ENCODE measurements at places on chromosomes 6 and 20.

GRCh38 chr6:155782320-155782731 lies 326.7 kb upstream of the NOX3 start:
- DNase-seq, result peak; percentile 88

DNA sequence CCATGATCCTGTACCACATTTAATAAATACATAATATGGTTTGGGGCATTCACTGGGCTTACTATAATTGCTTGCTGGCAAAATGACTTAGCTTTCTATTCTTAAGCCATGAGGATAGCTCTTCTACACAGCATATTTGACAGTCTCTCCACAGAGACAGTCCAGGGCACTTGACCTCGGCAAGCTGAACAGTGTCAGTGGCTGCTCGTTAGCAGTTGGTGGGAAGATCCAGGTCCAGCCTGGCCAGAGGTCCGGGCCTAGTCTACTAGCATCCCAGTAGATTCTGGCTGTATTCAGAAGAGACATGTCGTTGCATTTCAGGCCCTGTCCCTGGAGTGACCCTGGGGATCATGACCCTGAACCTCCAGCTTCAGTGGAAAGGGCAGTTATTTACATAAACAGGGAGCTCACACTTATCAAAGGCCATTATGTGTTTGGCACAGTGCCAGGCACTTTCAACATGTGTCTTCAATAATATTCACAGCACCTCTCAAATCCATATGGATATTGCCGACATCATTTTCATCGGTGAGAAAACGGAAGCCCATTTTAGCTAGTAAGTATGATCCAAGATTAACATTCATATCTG lies 139.0 kb downstream of the IMPG1 start:
- DNase-seq, result no peak

GRCh38 chr20:62744741-62745191 lies 36.1 kb downstream of the NTSR1 start:
- no peak for DNase-seq

GRCh38 chr6:148258868-148259267 lies 83.8 kb upstream of the SASH1 start:
- no peak for DNase-seq

- DNase-seq, result no peak
Measured at GRCh38 chr20:57930351-57930750, 220.5 kb upstream of the PMEPA1 start.

DNA sequence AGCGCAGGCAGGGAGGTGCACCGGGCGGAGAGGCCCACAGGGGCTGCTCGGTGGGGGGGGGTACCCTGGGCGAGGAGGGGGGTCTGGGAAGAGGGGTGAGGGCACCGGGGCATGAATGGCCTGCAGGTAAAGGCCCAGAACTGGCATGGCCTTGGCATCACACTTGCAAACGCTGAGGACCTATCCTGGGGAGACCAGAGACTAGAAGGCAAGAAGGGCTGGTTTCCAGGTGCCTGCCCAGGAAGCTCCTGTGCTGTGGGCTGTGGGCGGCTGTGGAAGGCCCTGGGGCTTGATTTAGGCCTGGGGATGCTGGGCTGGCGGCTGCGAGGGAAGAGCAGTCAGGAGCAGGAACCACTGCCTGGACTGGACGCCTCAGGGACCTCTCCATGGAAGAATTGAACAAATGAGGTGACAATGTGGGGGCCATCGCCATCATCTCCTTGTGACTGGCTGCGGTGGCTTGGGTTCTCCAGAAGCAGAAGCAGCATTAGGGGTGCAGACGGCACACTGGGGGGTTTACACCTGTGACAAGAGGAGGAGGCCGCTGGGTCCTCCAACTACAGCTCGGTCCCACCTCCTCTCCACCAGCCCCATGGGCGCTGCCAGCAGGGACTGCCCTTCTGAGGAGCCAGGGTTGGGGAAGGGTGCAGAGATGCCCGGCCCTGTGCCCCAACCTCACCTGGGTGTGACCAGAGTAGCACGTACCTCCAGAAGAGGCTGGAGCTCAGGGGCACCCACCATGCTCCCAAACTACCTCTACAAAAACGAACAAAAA lies 32.1 kb upstream of the IRF4 start:
- no peak for DNase-seq

- no peak for DNase-seq
Measured at GRCh38 chr6:31096656-31097055, 15.7 kb downstream of the C6orf15 start.

DNA sequence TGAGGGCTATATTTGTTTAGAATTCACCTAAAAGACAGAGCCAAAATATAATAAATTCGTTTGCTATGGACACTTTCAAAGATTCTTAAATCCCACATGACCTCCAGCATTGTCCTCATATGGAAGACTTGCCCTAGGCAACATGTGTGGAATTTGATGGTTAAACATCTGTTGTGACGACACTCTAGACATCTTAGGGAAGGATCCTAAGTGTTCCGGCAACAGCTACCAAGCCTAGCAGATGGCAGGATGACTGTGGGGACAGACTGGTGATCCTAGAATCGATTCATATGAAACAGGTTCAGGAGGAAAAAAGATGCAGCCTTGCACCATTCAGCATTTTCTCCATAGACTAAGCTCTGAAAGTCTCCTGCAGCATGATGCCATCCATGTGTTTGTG lies 77.6 kb upstream of the BACH2 start:
- DNase-seq, result no peak

DNA sequence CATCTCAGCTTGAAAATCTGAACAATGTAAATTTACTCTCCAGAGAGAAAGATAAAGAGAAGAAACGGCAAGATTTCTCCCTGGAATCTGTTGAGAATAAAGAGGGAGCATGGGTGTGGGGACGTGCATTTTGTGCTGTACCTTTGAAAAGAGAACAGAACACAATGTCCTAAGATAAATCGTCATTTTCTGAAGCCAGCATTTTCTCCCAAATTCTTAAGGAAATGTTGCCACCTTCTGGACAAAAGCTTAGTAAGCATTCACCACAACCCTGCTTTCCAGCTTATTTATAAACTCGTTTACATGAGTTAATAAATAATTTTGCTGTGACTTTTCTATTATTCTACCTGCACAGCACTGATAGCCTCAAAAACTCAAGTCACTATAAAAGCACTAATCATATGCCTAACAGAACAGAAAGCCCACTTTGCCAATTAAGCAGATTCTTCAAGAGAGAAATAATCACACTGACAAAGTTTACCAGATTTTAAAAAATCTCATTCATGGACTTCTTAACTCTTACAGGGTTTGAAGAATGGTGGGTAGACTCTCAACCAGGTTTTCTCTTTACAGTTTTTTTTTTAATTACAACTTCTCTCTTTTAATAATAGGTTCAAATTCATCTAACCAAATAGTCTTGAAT lies 155.8 kb downstream of the MBOAT1 start:
- peak; percentile 41 for DNase-seq

DNA sequence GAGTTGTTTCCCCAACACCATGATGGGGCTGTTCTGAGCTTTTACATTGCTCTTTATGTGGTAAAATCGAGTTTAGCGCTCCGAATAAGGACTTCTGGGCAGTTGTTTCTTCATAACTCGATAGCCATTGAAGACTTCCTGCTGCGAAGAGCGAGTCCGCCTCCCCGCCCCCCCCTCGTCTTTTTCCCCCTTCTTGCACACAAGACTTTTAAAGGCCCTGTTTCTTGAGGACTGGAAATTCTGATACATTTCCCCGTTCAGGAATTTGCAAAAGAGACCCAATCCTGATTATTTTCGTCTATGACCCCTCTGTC lies 1.5 kb upstream of the CITED2 start:
- no peak for DNase-seq

GRCh38 chr6:170116636-170117035 lies 174.2 kb downstream of the DLL1 start:
- no peak for DNase-seq

DNA sequence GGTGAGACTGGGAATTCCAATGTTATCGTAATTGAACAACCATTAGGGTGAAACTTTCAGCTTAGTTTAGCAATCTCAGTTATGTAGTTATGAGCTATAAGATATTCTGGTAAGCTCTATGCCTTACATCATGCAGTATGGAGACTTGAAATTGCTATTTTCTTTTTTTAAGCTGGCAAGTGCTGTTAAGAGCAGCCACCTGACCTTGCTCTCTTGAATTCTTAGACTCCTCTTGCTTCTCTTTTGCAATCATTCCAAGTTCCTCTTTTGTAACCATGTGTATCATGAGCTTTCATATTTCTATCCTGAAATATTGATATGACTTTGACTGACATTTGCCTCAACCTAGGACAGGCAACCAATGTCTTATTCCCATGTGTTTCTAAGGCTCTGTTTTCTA lies 446.3 kb upstream of the SLC35B3 start:
- no peak for DNase-seq

- DNase-seq, result no peak
Measured at GRCh38 chr6:27156874-27157458, 90.5 kb upstream of the PRSS16 start.

- DNase-seq, result no peak
Measured at GRCh38 chr6:56406276-56407269, 159.2 kb upstream of the COL21A1 start.

GRCh38 chr6:3432416-3432815 lies 24.4 kb downstream of the SLC22A23 start:
- no peak for DNase-seq

GRCh38 chr20:13028673-13029072 lies 19.9 kb downstream of the SPTLC3 start:
- DNase-seq, result no peak

GRCh38 chr20:61682114-61682995 lies 383.3 kb downstream of the TAF4 start:
- no peak for DNase-seq

DNA sequence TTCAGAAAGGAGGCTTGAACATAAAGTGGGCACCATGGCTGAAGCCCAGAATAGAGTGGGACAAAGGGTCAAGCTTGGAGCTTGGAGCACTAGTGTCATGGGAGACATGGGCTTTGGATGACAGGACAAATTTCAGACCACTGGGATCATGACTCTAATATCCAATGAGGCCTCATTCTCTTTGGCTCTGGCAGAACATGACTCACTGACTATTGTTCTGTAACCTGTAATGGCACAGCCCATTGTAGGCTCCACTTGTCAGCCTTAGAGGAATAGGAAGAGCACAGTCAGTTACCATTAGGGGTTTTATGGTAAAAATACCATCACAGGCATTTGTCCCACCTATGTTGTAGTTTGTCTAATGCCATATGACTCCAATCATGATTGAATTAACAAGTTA lies 34.0 kb upstream of the MMS22L start:
- DNase-seq, result no peak

DNA sequence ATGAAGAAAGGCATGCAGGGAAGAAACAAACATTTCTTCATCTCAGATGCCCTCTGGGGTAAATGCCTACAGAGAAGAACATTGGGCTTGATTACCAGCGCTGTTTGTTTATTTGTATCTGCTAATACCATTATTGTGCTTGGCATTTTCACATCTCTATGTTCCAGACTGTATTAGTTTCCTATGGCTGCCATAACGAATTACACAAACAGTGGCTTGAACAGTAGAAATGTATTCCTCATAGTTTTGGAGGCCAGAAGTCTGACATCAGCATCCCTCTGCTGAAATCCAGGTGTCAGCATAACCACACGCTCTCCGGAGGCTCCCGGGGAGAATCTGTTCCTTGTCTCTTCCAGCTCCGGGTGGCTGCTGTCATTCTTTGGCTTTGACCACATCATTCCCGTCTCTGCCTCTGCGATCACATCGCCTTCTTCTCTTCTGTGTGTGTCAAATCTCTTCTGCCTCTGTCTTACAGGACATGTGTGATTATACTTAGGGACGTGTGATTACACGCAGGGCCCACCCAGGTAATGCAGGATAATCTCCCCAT lies 241.6 kb upstream of the SUPT3H start:
- no peak for DNase-seq

DNA sequence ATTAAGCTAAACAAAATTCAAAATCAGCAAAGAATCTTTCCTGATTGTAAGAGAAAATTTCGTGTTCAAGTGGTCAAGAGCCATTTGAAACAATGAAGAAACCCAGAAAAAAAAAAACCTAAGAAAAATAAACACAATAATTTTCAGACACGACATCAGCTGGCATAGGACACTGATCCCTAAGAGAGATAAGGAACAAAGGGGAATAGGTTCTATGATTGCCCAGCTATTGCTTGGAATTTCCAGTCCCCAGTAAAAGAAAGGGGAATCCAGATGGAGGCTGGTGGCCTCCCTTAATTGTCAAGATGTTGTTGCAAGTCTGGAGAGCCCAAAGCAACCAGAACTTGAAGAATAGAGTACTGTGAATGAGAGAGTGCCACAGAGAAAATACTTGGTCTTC lies 48.5 kb downstream of the COL12A1 start:
- DNase-seq, result no peak

All from LoVo (cell line).